Right ventricle myocardium superior (tissue), 1 donor: ENCODE measurements at places on chromosomes 3 and 15. TPM values are rescaled to one million over a fixed set of nuclear protein-coding genes. Genes with fewer than 3 reads are reported as not detected.

Gene VIPR1
- 3.4 TPM for total RNA-seq

Gene AP2M1
- 253 TPM for total RNA-seq

Gene ZBBX
- not detected for total RNA-seq

Gene GOLGA8G
- not detected for total RNA-seq

Gene MAP4
- total RNA-seq: 426 TPM

Gene CCR5
- 0.24 TPM for total RNA-seq

Gene RTP1
- total RNA-seq: not detected

Gene EID1
- 201 TPM for total RNA-seq
